ENCODE measurements at places on chromosomes 1 and 21.

- peak; percentile 68 for DNase-seq
Observed at GRCh38 chr1:79006564-79006963, at the start of gene ADGRL4. TSS of gene ADGRL4 (minus strand) at chr1:79006730. CDS start at chr1:79006654, 76 bp downstream.

GRCh38 chr1:78255846-78256245 lies 210.1 kb downstream of the GIPC2 start:
- DNase-seq = no peak

DNA sequence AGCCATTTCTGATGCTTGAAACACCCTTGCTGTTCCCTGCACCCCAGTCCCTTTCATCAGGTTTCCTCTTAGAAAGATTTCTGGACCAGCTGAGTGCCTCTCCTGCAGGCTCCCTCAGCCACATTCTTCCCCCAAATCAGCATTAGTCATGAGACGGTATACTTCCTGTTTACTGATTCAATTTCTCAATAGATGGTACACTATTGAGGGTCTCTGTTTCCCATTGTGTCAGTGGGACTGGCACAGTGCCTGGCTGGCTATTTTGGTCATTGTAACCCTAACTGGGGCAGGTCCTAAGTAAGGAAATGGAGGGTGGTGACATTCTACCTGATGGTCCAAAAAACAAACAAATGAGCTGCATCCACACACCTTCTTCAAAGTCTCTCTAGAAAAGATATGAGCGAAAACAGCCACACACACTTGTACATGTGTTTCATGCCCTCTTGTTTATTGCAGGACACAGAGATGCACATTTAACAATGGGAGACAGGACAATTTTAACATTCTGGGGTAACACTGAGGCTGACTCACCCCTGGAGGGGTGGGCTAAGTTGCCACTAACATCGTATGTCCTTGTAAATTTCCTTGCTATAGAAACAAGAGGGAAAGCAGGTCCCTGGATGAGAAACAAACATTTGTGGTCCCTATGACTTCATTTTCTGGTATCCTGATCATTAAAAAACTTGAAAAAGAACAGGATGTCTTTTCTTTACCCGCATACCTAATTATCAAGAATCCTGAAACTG lies 77.5 kb downstream of the RRAGC start:
- no peak for DNase-seq

GRCh38 chr1:223837206-223837605 lies 8.5 kb downstream of the TP53BP2 start:
- no peak for DNase-seq

DNA sequence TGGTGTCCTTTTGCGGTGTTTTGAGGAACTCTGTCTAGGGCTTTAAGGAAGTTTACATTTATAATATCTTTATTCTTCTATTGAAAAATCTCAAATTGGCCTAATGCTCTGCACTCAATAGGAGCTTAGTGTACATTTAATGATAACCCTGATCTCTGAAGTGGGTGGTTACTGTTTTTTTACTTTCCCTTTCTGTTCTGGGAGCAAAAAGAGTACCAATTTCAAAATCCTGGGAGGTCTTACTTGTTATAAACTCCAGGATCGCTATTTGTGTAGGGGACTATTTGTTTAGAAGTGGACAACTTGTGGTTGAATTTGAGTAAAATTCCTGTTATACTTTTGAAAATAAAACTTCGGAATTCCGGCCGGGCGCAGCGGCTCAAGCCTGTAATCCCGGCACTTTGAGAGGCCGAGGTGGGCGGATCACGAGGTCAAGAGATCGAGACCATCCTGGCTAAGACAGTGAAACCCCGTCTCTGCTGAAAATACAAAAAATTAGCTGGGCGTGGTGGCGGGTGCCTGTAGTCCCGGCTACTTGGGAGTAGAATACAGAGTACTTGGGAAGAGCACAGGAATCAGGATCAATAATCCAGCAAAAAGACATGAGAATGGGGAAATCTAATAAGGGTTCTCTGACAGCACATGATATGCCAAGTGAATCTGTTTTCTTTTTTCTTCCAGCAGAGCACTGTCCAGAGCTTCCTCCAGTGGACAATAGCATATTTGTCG lies 1.1 kb downstream of the C4BPB start:
- DNase-seq = no peak

GRCh38 chr1:233025567-233025966 lies 75.2 kb downstream of the NTPCR start:
- no peak for DNase-seq

DNA sequence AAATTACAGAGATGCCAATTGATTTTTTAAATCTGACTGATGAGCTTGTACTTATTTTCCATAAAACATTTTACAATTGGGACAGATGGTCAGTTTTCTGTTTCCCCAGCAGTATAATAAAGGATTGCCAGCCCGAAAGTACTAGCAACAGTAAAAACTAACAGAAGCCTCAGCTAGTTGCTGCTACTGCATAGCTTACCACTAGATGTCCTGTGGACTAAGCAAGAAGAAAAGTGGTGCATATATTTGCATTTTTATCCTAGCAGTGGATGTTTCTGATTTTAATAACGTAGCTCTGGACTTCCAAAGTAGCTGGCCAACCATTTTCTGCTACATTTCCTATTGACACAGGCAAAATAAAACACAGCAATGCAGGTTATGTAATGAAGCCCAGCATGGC lies 241.5 kb downstream of the BARHL2 start:
- DNase-seq = no peak

DNA sequence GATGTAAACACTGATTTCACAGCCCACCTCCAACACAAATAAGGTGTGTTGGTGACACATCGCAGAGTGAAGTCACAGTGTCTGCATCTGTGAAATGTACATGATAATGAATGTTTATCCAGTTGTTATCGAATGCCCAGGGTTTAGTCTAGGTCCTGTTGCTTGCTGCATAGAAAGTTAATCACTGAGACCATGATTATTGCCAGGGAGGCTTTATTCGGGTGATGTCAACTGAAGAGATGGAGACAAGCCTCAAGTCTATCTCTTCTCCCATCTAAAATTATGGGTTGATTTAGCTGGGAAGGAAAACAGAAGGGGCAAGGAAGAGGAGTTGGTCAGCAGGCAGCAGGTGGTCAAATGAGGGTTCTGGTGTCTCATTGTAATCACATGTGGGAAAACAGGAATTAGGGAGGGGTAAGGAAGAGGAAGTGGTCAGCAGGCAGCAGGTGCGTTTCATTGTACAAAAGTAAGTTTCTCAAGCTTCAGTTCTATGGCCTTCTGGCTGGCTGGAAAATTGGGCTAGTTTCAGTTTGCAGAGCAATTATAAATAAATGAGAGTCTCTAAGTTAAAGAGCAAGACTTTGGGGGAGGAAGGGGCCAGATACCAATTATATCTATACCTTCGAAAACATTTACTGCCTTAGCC lies 146.3 kb upstream of the DNAH14 start:
- no peak for DNase-seq

DNA sequence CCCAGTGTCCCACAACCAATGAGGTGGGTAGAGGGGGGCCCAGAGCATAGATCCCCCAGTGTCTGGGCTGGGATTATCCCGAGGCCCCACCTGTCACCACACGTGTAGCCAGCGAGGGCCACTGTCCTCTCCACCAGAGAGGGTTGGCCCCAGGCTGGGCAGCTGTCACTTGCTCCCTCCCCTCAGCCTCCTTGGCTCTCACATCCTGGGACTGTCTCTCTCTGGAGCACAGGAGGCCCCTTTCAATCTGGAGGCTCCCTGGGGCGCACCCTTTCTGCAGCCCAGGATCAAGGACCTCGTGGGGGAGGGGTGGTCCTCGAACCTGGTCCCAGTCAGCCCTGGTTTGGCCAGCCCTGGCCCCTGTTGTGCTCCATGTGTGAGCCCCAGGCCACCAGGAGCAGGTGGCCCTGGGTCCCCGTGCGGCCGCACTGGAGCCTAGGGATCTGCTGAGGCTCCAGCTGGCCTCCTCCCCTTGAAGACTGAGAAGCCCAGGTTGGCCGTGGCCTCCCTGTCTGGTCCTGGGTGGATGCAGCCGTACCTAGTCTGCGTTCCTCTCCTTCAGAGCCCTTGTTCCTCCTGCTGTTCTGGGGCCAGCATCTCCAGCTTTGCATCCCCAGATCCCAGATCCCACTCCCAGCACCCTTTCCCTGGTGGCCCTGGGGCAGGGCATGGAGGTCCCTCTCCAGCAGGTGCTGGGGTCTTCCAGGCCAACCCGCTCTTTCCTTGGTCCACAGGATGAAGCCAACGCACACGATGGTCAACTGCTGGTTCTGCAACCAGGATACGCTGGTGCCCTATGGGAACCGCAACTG lies 6.7 kb downstream of the TMEM201 start:
- DNase-seq = no peak

DNA sequence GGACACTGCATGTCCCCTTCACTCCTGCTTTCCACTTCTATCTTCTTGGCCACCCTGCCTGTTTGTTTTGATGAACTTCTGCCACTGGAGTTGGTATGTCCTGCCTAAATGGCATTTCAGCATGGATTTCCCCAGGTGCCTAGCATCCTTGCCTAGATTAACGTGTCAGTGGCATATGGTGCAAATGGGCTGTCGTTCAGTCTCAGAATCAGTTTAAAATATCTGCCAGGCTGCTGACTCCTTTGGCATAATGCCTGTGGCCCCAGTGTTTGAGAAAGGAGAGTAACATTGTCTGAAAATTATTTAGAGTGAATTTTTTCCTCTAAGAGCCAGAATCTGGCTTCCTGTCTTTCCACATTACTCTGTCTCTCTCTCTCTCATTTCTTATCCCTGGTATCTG lies 64.9 kb upstream of the BARHL2 start:
- no peak for DNase-seq

DNA sequence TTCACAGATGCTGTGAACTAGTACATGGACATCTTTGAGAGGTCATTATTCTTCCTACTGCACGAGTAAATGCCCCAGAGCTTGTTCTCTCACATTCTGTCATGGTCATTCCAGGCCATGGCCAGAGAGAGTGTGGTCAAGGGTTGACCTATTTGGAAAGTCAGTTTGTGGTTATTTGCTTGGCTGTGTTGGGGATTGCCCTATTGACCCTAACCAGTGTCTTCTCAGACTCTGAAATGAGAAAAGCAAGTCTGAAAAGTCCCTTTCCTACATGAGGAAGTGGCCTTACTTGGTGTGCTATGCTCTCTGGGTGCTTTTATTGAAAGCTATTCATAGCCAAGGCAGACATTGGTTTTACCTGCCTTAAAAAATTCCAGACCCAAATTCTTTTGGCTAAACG lies 26.6 kb downstream of the CLIC6 start:
- DNase-seq = no peak

DNA sequence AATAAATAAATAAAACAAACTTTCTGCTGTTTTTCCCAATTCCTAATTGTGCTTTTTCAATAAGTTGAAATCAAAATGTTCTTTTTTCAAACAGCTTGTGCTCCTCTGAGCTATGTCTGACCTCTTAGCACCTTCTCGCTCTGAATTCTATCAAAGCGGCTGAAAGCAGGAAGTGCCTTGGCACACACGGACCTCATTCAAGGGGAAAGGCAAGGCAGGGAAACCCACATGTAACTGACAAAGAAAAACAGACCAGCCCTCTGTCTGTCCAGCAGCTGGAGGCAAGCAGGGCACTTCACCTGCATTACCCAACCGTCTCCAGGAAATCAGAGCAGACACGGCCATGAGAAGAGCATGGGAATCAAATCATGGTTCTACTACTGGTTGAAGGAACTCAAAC lies 56.7 kb downstream of the PLPP3 start:
- no peak for DNase-seq

- peak; percentile 58 for DNase-seq
Observed at GRCh38 chr1:202807451-202807925, 733 bp downstream of the KDM5B start.

DNA sequence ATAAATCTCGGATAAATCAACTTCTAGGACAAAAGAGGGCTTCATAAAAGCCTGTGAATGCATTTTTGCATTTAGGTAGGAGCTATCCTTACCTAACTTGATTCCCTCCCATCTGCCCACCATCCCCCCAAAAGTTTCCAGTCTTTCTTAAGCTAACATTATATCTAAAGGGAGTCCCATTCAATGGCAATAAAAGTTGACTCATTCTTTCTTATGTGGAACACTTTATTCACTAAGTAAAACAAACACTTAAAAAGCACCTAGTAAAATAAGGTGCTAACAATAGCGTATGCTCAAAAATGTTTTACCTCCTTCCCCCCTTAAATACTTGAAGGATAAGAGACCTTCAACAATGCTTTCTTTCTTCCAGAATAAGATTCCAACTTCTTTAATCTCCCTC lies 83.8 kb downstream of the GON4L start:
- no peak for DNase-seq

- DNase-seq = no peak
Observed at GRCh38 chr1:2951856-2952255, 69.4 kb upstream of the ACTRT2 start.

DNA sequence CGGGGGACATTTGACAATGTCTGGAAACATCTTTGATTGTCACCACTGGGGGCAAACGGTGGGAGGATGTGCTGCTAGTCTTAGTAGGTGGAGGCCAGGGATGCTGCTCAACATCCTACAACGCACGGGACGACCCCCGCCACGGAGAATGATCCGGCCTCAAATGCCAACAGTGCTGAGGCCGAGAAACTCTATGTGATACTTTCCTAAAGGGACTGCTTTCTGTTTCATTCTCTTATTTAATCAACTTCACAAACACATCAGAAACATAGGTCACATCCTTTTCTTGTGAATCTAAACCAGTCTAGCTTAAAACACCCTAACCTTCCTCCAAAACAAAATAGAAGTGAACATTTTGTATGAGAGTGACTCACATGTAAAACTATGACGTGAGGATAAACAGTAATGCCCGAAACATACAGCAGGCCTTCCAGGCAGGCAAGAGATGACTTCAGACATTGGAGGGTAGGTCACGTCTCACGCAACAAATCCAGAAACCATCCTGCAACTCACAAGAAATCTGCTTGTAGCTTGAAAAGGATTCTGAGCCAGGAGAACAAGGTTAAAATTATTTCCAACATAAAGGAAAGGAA lies 37.2 kb upstream of the ETS2 start:
- no peak for DNase-seq

DNA sequence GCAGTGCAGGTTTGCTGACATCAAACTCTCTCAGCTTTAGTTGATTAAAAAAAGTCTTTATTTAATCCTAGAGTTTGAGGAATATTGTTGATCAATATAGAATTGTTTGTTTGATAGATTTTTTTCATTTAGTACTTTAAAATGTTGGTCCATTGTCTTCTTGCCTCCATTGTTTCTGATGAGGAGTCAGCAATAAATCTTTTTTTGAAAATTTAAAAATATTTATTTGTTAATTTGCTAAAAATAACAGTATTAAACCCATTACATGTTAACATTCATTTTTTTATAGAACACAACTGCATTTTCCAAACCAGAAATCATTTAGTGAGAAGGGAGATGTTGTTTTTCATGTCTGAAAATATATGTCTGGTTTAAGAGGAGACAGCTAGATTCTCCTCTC lies 173.8 kb upstream of the USP24 start:
- no peak for DNase-seq
